ENCODE measurements at places on chromosomes 6 and 20.
A peak's percentile ranks its signal among the peaks of the same experiment; 100 is the strongest.

GRCh38 chr6:151219192-151219591, 20.6 kb upstream of the AKAP12 start:
- DNase-seq = no peak

GRCh38 chr6:159788276-159788675, 1.1 kb downstream of the TCP1 start:
- DNase-seq = peak; percentile 38

GRCh38 chr6:132314432-132314831, 86.8 kb downstream of the MOXD1 start:
- DNase-seq = no peak

DNA sequence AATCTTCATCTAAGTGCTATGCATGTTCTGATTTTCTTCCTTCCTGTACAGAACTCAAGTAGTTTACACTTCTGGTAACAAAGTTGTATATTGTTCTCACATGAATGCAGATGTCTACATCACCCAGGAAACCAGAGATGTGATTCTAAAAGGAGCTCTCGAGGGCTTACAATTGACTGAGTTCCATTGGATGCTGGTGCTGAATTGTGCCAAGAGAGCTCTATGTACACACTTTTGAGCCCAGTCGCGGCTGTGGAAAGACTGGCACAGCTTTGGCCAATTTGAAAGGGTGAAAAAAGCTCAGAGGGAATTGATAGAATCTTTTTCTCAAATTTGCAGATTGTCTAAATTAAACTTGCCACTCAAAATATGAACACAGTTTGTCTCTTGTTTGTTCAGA, 340.7 kb downstream of the LMBRD1 start:
- DNase-seq = no peak

DNA sequence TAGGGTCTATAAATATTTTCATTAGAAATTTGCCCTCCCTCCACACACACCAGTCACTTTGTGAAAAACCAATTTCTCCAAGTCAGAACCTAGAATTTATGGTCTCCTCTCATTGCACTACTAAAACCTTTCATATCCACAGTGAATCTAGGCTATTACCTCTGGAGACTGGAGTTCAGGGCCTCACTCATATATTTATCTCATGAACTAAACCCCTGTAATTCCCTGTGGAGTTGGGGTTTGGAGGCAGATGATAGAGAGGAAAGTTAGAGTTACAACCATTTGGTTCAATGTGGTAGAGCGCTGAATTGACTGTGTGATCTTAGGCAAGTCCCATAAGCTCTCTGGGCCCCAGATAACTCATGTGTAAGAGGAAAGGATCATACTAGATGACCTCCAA, 18.2 kb upstream of the CEP85L start:
- DNase-seq = no peak

DNA sequence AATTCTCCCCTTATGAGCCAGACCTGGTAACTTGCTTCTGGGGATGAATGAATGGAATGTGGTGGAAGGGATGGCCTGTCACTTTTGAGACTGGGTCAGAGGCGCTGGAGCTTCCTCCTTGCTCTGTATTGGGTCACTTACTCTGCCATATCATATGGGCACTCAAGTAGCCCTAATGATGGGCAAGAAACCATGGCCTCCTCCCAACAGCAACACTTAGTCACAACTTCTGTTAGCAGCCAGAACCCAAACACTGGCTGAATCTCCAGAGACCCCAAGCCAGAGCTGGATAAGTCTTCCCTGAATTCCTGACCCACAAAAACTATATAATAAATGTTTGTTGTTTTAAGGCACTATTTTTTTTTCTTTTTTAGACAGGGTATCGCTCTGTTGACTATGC, 5.5 kb downstream of the E2F1 start:
- no peak for DNase-seq

GRCh38 chr6:137882225-137882961, 15.3 kb downstream of the TNFAIP3 start:
- DNase-seq = no peak

DNA sequence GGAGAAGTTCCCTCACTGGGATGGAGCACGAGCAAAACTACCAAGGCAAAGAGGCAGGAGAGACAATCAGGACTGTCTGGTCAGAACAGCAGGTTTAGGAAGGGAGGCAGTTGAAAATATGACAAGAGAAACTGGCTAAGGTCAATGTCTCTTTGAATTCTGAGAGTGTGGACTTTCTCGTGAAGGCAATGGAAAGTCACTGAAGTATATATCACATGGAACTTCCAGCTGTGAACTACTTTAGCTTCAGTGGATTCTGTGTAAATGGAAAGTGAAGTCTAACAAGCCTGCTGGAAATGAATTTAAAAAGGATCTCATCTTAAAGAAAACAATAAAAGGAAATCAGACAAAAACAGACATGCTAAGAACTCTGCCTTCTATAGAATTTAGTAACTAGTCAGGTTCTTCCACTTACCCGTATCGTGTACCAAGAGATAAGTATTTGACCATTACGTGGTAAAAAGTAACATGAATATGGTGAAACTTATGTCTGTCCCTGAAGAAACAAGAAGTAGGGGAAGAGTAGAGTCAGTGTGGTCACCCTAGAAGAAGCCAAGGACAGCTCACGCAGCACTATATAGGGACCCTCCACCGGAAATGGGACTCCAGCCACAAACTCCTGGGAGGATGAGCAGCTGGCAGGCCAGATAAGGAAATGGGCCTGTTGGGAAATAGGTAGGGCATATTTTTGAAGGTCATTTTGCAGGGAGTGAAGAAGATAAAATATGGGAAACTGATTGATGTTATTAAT, 123.4 kb downstream of the MAP7 start:
- DNase-seq = no peak

GRCh38 chr6:169038691-169039090, 215.0 kb downstream of the THBS2 start:
- no peak for DNase-seq

GRCh38 chr6:112298816-112299281, 44.5 kb upstream of the LAMA4 start:
- no peak for DNase-seq

- DNase-seq = no peak
Observed at GRCh38 chr6:12384357-12384912, 94.3 kb downstream of the EDN1 start.

DNA sequence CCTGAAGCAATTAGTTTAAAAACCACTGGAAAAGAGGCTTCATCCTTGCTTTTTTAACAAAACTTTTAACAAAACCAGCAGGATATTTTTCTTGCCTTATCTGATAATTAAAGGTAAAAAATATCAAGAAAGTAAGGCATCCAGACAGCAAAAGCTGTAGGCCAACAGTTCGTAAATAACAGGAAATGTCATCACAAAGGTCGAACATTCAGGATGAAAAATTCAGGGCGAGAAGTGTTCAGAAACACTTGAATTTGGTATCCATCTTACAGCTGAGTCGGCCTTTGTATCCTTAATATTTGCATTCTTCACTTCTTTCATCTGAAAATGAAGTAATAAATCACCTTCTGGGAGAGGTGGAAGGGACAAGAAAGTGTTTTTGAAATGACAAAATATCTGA, 8.2 kb upstream of the FILIP1 start:
- no peak for DNase-seq

DNA sequence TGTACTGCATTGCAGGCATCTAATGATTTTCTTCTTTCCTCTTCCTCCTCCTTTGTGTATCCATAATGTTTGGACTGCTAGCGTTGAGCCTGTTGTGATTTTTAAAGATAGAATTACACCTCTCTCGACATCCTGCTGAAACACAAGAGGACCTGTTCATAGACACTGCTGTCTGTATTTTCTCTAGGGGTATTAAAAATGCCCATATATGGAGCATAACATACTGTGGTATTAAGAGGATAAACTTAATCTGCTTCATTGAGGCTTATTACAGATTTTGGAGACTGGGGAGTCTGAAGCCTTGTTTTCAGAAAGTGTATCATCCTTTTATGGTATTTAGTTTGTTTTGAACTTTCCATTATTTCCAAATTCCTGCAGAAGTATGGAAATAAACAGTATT, 414.3 kb downstream of the CDKAL1 start:
- DNase-seq = no peak

DNA sequence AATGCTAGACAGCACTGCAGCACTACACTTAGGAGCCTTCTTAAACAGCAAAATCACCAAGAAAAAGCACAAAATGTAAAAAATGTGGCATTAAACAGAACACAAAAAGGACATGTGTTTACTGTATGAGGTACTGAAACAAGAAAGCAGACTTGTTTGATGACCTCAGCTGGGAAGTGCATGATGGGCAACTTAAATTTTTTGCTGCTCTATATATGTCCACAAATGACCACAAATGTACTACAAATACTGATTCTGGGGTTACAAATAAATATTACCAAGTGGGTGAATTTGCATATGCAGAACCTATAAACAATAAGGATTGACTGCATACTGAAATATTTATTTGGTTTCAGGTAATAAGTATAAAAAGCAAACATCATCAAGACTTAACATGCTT, 13.1 kb downstream of the RAB23 start:
- DNase-seq = no peak

DNA sequence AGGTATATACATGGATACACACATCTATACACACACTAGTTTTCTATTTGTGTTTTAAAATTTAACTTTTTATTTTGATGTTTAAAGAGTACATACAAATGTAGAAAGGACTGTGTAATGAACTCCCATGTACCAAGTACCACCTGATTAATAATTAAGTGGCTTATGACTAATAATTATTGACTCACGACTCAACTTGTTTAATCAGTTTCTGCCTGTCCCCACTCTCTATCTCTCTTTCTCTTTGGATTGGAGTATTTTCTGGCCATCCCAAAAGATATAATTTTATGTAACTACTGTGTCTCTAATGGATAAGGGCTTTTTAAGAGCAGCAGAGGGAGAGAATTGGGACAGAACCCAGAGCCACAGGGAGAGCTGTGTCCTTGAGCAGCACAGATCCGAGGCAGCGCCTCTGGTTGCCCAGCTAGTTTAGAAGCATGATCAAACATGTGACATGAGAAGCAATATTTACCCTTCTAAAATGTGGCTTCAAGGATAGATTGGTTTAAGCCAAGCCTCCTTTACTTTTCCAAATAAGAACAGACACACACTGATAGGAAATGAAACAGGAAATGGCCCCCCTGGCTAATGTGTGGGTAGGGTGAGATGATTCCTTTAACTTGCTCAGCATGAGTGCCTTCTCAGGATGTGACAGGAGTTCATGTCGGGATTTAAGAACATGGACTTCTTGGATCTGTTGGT, 81.0 kb downstream of the ERMARD start:
- DNase-seq = no peak

DNA sequence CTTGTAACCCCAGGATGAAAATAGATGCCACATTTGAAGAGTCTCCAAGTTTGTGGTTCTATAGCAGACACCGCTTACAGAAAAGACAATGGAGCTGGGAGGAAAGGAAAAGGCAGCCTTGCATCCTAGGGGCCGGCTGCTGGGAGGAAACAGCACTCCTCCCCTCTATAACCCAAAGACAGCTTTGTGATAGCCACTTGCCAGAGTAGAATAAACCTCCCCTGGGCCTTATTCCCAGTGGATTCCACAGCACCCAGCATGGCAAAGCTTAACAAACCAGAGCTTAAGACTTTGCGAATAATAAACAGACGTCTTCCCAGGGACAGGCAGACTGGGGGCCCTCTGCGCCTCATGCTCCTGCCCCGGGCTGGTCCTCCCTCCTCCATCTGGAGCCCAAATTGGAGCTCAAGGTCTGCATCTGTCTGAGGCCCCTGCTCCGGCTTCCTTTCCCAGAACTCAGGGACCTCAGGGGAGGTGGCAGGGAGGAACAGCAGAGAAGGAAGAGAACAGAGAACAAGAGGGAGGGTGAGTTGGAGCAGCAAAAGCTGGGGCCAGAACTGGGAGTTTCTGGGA, 8.8 kb upstream of the TAF8 start:
- peak; percentile 27 for DNase-seq

GRCh38 chr20:9412309-9412708, 102.1 kb upstream of the LAMP5 start:
- no peak for DNase-seq

DNA sequence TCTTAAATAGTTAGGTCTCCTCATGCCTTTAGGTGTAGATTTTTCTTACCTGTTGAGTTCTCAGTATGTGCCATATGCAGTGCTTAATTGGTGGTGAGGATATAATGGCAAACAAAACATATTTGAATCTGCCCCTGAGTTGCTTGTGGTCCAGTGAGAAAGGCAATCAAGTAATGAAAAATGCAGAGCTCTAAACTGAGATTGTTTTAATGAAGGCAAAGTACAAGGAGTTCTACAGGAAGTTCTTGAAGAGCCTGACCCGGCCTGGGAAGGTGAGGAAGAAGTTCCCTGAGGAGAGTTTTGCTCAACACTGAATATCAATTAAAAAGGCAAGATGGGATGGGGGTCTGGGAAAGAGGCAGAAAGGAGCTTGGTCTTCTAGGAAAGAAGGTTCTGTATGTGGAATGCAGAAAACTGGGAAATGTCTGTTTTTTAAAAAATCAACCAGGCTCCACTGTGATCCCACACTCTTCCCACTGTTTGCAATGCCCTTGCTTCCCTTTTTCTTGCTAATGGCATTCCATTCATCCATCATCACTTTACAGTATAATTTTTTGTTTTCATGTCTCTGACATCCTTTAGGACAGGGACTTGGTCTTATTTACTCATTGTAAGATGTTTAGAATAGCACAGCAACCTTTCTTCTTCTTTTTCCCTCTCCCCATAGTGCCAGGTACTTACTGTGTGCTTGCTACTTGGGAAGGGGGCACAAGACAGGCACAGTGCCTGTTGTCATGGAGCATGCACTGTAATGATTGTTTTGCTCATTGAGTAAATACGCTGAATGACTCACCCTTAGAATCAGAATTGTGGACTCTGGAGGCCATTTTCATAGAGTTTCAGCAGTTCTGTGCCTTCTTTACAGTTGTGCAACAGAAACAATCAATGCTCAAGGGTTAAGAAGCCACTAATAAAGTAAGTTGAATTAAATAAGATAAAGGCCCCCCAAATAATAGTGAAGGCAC, 64.3 kb downstream of the ANKS1A start:
- DNase-seq = no peak

Data from activated CD4-positive, alpha-beta T cell treated with anti-CD3 and anti-CD28 coated beads for 36 hours (primary cell).